ENCODE measurements at places on chromosomes 1 and 21.

DNA sequence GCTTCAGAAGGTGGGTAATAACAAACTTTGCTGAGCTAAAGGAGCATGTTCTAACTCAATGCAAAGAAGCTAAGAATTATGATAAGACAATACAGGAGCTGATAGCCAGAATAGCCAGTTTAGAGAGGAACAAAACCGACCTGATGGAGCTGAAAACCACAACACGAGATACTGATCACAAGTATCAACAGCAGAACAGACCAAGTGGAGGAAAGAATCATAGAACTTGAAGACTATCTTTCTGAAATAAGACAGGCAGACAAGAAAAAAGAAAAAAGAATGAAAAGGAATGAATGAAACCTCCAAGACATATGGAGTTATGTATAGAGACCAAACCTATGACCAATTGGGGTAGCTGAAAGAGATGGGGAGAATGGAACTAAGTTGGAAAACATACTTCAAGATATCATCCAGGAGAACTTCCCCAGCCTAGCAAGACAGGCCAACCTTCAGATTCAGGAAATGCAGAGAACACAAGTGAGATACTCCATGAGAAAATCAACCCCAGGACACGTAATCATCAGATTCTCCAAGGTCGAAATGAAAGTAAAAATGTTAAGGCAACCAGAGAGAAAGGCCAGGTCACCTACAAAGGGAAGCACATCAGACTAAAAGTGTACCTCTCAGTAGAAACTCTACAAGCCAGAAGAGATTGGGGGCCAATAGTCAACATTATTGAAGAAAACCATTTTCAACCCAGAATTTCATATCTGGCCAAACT lies 20.5 kb downstream of the CD84 start:
- no peak for DNase-seq

DNA sequence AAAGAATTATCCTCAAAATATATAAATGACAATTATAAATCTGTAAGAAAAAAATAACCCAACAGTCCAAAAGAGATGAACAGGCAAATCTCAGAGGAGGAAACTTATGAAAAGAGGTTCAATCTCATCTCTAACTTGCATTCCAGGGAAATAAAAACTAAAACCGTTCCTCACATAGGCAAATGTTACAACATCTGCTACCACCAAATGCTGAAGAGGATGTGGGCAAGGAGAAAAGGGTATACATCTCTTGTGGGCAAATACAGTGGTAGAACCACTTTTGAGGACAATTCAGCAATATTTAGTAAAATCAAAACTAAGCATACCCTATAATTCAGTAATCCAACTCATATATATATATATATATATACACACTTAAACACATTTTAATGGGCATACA lies 33.7 kb upstream of the SGIP1 start:
- DNase-seq: no peak

- DNase-seq: no peak
Measured at GRCh38 chr1:172980456-172980855, 70.3 kb downstream of the TNFSF18 start.

- DNase-seq: no peak
Measured at GRCh38 chr1:45079533-45079932, 67.5 kb downstream of the UROD start.

DNA sequence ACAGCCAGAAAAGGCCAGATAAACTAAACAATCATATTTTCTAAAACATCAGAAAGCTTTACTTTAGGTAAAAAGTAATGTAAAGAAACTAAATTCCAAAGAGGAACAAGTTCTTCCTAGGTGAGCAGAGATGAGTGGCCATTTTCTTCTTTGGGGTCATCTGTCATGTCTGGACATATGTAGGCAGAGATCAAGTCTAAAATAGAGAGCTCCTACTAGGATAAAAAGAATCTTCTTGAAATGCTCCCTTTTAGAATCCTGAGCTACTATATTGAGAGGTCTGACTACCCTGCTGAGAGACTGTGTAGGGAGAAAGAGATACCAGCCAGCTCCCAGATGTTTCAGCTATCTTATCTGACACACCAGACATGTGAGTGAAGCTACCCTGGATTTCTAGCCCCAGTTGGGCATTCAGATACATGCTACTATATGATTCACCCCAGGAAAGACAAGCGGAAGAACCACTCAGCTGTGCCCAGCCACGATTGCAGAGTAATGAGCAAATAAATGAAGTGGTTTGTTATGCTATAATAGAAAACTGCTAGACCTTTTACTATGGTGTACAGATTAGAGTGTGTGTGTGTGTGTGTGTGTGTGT lies 80.1 kb downstream of the TTLL7 start:
- DNase-seq: no peak

DNA sequence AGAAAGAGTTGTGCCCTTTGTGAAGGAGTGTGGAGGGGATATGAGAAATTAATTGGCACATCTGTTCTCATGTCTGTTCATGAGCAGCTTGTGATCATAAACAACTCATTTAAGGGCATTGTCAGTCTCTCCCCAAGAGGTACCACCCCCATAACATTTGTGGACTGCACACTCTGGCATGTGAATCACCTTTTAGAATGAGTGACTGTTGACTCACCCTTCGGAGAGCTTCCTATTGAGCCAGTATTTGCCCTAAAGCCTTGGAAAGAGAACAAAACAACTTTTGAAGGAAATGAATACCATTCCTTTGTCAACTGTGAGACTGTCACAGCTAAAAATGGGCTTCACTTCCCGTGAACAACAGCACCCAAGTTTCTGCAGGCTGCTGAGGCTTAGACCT lies 27.5 kb upstream of the MYSM1 start:
- no peak for DNase-seq

DNA sequence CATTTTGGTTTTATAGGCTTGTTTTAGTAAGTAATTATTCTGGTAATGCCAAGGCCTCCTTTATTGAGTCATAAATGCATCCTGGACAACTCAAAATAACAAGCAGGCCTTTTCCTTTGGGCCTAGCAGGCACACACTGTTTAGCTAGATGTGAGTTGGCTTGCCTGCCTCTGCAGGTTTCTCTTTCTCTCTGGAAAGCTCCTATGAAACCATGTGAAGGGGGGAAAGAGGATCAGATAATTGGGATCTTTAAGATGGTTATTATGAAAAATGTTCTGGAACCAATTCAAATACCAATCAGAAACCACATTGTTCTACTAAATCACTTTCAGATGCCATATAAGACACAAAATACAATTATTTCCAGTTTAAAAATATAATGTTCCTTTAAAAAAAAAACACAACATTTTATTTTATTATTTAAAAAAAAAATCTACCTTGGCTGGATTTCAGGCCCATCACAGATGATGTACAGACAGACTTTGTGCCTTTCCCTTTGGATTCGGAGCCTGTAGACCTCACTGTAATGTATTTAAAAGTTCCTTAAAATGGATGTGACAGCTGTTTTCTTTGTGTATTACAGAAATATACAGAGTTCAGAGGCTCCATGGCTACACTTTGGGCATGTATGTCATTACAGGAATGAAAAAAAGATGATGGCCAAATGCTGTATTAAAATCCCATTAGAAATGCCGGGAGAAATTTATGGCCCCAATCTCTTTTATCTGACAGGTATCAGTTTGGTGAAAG lies 80.2 kb downstream of the NTMT2 start:
- no peak for DNase-seq

DNA sequence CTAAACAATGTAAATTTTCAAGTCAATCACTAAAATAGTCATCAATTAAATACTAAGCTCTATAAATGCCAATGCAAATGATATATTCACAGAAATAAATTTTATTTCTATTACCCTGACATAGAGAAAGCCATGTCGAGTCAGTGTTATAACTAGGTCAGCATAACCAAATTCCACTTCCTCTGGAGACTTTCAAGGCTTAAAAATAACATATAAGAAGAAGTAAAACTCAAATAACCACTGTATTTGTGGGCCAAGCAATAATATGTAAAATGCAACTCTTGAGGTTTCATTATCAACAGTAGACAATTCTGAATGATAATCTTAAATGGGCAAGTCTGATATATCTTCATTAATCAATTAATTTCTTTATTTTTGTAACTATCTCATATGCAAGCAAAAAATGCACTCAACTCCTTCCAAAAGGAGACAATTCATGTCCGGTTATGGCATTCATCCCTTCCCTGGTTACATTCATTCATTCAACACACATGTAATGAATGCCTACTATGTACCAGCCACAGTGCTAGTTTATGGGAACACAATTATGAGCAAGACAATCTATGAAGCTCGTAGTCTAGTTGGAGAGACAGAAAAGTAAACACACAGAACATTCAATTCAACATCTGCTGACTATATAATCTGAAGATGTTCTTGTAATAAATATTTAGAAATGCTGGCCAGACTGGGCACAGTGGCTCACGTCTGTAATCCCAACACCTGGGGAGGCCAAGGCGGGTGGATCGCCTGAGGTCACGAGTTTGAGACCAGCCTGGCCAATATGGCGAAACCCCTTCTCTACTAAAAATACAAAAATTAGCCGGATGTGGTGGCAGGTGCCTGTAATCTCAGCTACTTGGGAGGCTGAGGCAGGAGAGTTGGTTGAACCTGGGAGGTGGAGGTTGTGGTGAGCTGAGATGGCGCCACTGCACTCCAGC lies 37.1 kb upstream of the CAP1 start:
- DNase-seq: no peak

- peak; percentile 100 for DNase-seq
Measured at GRCh38 chr1:180631766-180632325, at the start of gene XPR1. TSS of gene XPR1 (plus strand) at chr1:180632022. CDS start at chr1:180632202, 180 bp downstream.

- no peak for DNase-seq
Measured at GRCh38 chr1:194230351-194231144, 1044.1 kb upstream of the B3GALT2 start.

- DNase-seq: no peak
Measured at GRCh38 chr1:232921381-232921780, 29.0 kb upstream of the NTPCR start.

DNA sequence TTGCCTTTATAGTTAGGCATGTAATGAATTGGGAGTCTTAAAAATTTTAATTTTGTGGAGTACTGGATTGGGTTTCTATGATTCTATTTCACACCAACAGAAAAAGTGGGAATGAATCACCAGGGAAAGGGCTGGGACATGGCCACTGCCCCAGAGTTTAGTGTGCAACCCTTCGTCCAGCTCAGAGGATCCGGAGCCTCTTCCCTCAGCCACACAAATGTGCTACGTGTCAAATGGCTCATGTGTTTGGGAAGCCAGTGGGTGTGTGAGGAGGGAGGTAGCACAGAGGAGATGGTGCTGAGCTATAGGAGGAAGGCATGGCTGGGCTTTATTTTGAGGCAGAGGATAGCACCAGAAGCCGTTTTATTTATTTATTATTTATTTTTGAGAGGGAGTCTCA lies 247.3 kb downstream of the SIPA1L2 start:
- no peak for DNase-seq

- no peak for DNase-seq
Measured at GRCh38 chr21:41665766-41666595, 100.9 kb downstream of the RIPK4 start.

GRCh38 chr1:191592039-191592438 lies 566.2 kb upstream of the RGS18 start:
- no peak for DNase-seq

Data from NCI-H526 (cell line).